ENCODE measurements at places on chromosomes 12 and 14. TPM values are rescaled to one million over a fixed set of nuclear protein-coding genes. Genes with fewer than 3 reads are reported as not detected.

GRCh38 chr14:95901054-95901453, 24.4 kb downstream of the TUNAR start:
- no peak for DNase-seq

The SIX1 gene
- 22.9 TPM for total RNA-seq

GRCh38 chr14:94342334-94342934, 19.3 kb upstream of the SERPINA6 start:
- peak; percentile 85 for DNase-seq

GRCh38 chr14:78412475-78412874, 242.3 kb downstream of the NRXN3 start:
- DNase-seq, result no peak

GRCh38 chr14:36515896-36516718, 3.9 kb downstream of the NKX2-1 start:
- DNase-seq, result no peak

The CAPZA3 gene
- not detected for total RNA-seq

- no peak for DNase-seq
Observed at GRCh38 chr12:4031703-4032291, 158.6 kb upstream of the PARP11 start.

- no peak for DNase-seq
Observed at GRCh38 chr12:112046003-112046402, 32.8 kb downstream of the ERP29 start.

DNA sequence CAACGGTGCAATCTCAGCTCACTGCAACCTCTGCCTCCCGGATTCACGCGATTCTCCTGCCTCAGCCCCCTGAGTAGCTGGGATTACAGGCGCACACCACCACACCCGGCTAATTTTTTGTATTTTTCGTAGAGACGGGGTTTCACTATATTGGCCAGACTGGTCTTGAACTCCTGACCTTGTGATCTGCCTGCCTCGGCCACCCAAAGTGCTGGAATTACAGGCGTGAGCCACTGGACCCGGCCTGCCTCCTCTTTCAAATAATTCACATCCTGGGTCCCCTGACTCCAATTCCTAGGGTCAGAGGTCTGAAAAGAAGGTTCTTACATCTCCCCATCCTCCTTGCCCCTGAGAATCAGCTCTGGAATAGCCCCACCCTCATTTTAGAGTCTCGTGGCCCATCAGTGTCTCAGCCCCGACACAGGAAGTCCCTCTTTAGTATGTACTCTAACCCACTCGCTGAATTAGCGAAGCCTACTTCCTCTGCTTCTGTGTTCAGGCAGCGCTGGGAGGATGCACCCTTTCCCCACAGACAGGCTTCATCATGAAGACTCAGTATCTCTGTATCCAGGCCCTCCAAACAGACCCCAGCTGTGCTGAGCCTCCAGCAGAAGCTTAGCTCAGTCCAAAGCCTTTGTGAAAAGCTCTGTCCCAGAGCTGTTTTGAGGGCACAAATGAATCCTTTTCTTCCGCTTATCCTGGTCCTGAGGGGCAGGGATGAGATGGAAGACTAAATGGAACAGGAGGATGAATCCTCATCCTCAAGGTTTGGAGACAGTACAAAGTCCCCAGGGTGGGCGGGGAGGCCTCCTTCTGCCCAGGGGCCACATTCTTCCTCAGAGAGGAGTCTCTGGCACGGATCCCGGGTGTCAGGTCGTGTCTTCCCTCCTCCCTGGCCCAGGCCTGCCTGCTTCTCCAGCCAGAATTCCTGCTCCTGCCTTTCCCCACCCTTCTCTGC, 3.5 kb downstream of the LPAR5 start:
- no peak for DNase-seq

The VWF gene
- total RNA-seq, result 0.07 TPM

GRCh38 chr14:99484106-99484505, 2.9 kb downstream of the CCNK start:
- DNase-seq, result no peak

The TMEM52B gene
- total RNA-seq, result not detected

The PPTC7 gene
- total RNA-seq, result 6.1 TPM

DNA sequence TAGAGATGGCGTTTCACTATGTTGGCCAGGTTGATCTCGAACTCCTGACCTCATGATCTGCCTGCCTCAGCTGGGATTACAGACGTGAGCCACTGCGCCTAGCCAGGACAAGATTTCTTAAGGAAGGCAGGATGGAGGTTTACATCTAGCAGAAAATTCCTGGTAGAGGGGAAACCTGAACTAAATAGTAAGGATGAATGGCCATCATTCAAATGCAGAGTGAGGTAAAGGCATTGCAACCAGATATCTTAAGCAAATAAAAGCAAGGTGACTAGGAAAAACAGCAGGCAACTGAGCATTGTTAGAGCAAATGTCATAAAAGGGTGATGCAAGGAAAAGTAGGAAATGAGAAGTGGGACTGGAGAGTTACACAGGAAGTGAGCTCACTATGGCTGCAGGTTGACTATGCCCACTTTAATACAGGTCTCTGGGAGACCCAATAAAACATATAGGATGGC, 133.0 kb downstream of the SOX5 start:
- DNase-seq, result no peak

GRCh38 chr12:126644236-126645020, 1579.2 kb downstream of the AACS start:
- no peak for DNase-seq

- DNase-seq, result no peak
Observed at GRCh38 chr12:124390442-124391097, 95.7 kb downstream of the RFLNA start.

The TMEM229B gene
- total RNA-seq, result not detected

The KRT7 gene
- total RNA-seq, result 152 TPM

- no peak for DNase-seq
Observed at GRCh38 chr12:89262855-89263552, 89.3 kb downstream of the DUSP6 start.

DNA sequence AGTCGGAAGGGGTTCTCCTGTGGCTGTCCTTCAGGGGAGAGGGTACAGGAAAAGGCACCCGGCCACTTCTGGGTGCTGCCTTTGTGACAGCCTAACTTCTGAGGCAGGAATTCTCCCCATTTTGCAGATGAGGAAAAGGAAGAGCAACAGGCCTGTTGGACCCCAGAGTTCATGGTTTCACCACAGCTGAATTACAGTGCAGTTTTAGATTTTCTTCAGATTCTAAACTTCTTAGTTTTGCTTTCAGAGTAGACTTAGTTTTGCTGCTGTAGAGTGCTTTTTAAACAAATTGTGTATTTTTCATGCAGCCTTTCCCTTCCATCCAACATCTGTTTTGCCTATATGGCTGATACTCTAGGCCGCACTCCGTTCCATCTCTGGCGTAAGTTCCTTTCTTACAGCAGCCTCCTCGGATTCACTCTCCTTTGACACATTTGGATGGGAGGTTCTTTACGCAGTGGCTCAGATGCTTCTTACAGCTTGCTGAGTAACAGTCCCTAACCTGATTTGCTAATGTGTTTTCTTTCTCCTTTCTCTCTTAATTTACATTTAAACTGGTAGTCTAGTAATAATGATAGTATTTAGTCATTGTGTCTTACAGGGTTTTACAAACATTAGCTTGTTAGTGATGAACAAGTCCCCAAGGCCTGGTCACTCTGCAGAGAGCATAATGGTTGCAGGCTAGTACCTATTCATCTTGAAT, 7.8 kb downstream of the TRAF3 start:
- DNase-seq, result no peak
